ENCODE measurements at places on chromosomes 5 and 9.

GRCh38 chr9:131275332-131276093, 797 bp downstream of the FAM78A start:
- no peak for DNase-seq

- DNase-seq: peak; percentile 7
These were observed 8.2 kb downstream of the GNE start for GRCh38 chr9:36250079-36250478.

DNA sequence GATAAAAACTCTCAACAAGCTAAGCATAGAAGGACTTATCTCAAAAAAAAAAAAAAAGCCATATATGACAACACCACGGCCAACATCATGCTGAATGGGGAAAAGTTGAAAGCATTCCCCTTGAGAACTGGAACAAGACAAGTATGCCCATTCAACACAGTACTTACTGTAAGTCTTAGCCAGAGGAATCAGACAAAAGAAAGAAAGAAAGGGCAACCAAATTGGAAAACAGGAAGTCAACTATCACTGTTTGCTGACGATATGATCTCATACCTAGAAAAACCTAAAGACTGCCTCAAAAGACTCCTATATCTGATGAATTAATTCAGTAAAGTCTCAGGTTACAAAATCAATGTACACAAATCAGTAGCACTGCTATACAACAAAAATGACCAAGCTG, 24.6 kb upstream of the PTGER4 start:
- no peak for DNase-seq

DNA sequence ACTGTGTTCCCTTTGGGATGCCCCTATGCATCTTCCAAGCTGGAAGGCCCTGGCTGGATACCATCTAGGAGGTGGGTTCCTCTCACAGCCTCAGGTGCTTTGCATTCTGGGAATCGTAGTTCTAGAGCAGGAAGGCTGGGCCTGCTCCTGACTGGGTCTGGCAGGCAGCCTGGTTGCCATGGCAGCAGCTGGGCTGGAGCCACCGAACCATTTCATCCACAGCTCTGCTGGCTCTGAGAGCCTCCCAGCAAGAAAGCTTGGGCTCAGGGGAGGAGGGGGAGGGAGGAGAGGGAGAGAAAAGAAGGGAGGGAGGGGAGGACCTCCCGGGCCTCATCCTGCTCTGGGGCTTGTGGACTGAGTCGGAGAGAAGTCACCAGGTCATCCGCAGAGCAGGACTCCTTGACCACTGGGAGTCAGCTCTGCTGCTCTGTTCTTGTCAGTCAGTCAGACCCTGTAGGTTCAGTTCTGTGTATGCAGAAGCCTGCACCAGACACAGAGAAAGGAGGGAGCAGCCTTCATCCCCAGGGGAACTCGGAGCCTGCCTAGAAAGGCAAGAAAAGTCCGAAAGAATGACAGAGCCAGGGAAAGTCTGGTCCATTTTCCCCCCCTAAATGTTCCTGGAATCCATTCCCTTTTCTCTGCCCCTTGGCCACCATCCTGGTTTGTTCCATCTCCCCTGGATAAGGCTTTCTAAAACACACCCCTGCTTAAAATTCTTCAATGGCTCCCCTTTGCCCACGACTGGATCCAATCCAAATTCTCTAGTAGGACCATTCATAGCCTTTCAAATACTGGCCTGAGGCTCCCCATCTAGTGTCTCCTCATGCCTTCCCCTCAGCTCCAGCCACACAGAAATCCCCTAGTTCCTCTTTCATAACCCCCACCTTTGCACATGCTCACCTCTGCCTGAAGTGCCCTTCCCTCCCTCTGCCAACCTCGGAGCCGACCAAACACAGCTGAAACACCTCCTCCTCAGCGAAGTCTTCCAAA, 65.4 kb upstream of the ARAP3 start:
- DNase-seq: peak; percentile 76

DNA sequence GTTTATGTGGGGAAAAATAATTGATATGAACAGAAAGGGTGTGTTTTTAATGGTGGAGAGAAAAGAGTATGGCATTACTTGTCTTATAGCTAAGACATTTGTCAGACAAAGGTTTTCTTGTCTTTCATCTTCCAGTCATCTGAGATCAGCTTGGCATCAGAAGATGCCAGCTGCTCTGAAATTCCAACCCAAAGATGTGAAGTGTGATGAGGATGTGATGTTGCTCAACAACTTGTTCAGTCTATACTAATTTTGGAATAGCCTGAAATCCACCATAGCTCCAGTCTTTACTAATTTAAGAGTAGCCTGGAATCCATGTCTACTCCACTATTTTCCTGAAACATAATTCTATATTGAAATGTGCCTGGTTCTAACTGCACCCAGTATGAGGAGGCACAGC, 182.3 kb downstream of the CFAP90 start:
- no peak for DNase-seq

GRCh38 chr9:79672236-79672635, 100.5 kb downstream of the TLE4 start:
- no peak for DNase-seq

GRCh38 chr9:91741522-91741921, 208.5 kb downstream of the ROR2 start:
- DNase-seq: peak; percentile 71

DNA sequence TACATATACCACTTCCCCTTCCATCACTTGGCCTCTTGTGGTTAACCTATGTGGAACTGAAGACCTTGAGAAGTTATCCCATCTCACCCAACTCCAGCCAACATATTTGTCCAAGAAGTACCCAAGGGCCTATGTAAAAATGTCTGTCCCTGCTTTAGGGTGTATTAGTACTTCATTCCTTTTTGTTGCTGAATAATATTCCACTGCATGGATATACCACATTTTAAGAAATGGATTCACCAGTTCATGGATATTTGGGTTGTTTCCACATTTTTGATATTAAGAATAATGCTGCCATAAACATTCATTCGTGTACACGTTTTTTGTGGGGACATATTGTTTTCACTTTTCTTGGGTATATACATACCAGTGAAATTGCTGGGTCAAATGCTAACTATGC, 28.6 kb downstream of the IDNK start:
- no peak for DNase-seq

DNA sequence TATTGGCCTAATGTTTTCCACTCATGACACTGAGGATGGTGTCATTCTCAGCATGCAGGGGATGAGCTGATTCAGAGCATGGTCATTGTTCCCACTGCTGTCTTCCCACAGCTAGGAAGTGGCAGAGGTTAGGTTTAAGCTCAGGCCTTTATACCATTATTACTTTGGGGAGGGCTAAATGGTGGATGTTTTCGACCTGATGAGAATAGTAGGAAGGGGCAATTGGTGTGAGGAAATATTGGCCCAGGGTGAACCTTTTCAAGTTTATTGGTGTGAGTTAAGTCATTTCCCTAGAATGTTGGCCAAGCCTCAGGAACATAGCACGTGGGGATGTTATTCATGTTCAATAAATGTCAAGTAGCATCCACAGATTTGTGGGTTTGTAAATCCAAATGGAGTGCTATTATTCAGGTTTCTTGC, 59.6 kb downstream of the ARHGAP26 start:
- no peak for DNase-seq

DNA sequence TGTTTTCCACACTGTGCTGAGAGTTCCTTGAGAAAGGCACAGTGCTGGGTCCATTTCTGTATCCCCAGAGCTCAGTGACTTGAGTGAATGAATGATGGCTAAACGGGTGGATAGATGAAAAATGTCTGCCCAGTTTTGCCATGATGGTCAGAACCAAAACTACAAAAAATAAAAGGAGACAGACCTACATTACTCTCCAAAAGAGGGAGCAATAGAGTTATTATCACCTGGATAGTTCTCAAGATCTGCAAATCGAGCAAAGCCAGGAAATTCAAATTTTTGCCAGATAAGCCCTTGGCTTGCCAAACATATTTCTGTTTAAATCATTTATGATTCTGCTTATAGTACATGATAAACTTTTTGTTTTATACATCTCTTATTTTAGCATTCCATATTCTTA, 214.2 kb upstream of the ZNF462 start:
- no peak for DNase-seq

- no peak for DNase-seq
These were observed 160.7 kb downstream of the TTC39B start for GRCh38 chr9:15146268-15146700.

DNA sequence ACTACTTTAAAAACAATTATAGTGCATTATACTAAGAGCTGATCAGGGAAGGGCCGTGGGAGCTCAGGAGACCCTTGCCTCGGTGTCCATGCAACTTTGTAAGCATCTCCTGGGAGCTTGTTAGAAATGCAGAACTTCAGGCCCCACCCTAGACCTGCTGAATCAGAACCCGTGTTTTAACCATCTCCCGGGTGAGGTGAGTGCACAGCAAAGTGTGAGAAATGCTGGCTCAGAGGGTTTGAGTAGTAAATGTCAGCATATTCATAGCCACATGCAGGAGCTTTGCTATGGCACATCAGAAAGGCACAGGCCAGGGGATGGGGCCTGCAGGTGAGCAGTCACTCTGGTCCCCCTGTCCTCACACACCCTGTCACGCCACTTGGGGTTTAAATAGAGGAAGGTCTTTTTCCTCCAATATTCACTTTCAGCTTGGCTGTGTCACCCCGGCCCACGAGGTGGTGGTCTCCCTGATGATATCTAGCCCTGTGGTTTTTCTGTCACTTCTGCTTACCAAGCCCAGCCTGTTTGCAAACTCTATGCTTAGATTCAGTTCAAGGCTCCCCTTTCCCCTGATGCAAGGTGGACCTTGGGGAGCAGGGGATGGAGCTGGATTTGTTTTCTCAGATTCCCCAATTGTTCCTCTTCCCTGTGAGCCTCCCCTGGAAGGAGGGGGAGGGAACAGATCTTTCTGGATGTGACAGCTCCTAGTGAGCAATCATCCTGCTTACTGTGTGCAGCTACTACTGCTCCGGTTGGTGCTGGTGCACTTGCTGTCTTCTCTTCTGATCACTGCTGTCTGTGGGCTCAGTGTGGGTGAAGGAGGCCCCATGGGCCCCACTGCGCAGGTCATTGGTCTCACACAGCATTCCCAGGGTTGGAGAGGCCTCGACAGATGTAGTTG, 51.8 kb upstream of the TGFBR1 start:
- no peak for DNase-seq

DNA sequence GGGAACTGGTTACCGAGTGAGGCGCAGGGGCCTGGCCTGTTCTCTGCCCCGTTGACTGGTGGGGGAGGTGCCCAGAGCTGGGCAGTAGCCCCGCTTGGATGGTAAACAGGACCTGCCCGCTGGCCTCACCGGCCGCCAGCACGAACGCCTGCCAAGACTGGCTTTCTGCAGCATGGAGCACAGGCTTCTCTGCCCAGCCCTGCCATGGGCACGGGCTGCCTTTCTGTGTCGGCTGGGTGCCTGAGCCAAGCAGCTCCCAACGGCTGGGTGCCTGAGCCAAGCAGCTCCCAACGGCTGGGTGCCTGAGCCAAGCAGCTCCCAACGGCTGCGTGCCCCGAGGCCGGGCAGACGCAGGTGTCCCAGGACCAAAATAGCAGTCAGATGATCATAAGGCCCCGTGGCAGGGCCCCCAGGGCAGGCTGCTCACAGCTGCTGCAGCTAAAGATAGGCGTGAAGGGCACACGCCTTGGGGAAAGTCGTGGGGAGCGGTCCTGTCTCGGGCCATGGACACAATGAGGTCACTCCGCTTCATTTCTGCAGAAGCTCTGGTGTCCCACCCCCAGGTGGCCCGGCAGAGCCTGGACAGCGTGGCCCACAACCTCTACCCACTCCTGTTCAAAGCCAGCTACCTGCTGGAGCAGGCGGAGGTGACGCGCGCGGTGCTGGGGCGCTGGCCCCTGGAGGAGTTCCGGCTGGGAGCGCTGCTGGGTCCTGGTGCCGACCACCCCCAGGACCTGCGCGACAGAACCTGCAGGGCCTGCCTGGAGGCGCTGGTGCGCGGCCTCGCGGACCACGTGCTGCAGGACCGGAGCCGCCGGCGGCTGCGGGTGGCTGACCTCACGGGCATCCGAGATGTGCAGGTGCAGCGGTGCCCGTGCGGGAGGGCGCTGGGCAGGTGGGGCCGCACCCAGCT, at the start of gene LRRC14B:
TSS of gene LRRC14B (plus strand) at position 460 of the 913 bp plus-strand sequence. CDS start at position 504, 44 bp downstream.
- DNase-seq: no peak

DNA sequence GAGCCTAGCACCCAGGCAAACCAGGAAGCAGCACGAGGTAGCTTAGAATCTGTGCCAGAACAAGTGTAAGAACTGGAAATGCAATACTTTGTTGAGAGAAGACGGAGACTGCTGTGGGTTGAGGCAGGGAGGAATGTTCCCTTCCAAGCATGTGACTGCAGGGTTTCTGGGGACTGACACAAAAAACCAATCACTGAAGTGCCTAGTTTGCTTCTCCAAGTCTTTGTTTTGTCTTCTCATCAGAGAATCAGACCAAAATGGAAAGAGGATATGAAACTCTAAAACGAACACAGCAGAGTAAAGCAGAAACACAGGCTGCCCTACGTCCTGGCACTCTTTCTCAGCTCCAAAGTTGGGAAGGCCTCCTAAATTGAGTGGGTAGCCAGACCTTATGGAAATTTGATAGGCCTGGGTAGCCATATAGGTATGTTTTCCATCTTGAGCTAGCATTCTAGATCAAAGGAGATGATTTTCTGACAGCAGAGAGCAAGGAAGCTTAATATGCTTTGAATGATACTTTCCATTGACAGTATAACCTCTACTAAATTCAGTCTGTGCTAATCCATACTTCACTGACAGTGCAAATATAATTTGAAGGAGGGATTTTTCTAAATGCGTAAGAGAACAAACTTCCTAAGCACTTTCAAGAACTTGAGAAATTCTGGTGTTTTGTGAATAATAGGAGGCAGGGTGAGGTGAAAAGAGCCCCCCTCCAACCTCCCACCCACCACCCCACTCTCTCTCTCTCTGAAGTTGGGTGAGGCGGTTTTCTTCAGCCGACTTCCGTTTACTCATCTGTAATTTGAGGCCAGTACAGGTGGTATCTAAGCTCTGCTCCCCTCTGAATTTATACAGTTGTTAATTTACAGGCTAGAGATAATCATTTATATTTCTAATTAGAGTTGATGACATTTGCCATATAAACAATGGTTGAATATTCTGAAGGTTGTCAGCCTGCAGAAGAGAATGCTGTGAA, 5.5 kb downstream of the ADRB2 start:
- no peak for DNase-seq

DNA sequence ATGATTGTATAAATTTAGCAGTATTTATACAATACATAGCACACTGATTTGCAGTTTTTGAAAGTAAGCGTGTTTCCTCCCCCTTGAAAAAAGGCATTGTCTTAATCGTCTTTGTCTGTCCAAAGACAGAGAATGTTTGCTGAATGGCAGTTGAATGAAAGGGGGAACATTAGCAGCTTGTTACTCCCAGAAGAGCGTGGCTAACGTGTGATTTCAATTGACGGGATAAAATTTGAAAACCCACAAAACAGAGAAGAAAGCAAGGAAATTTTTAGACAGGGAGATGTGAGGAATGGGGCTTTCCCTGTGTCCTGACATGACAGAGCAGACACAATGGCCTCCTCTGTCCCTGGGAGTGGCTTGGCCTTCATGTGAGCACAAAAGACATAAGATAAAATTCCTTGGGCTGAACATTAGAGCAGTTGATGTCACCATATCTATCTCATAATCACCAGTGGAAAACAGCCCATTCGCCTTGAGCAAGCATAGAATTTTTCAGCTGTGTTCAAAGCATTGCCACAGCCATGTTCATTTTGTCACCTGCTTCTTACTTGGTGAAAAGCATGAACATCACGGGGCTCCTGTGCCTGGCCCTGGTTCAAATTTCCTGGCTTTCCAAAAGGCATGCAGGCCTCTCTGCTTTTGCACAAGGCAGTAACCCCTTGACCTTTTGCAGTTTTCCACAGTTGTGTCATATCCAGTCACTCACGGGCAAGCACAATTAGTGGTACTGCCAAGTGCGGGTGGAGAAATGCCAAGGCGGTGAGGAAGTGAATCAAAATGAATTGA, 126.9 kb downstream of the TLE1 start:
- peak; percentile 21 for DNase-seq
